OCI-LY7 (cell line): ENCODE measurements at places on chromosomes 4 and X. TPM values are rescaled to one million over a fixed set of nuclear protein-coding genes. Genes with fewer than 3 reads are reported as not detected.

- no peak for DNase-seq
Observed at GRCh38 chrX:28584025-28584424, 3.2 kb upstream of the IL1RAPL1 start.

GRCh38 chrX:136046295-136047015 lies 61.2 kb downstream of the SLC9A6 start:
- DNase-seq, result no peak

DNA sequence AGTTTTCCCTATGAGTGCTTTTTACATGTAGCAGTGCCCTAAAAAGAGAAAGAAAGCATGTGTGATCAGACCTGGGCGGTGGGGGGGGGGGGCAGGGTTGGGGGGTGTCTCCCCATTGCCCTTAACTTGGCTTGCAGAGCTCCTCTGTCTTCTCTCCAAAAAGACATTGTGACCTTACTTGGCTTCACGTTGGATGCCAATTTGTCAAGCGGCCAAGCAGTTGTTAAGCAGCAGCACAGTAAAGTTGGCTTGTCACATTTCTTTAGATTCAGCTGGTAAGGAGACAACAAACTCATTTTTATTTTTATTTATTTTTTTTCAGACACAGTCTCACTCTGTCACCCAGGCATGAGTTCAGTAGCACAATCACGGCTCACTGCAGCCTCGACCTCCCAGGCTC lies 57.3 kb upstream of the ZNF157 start:
- no peak for DNase-seq

DNA sequence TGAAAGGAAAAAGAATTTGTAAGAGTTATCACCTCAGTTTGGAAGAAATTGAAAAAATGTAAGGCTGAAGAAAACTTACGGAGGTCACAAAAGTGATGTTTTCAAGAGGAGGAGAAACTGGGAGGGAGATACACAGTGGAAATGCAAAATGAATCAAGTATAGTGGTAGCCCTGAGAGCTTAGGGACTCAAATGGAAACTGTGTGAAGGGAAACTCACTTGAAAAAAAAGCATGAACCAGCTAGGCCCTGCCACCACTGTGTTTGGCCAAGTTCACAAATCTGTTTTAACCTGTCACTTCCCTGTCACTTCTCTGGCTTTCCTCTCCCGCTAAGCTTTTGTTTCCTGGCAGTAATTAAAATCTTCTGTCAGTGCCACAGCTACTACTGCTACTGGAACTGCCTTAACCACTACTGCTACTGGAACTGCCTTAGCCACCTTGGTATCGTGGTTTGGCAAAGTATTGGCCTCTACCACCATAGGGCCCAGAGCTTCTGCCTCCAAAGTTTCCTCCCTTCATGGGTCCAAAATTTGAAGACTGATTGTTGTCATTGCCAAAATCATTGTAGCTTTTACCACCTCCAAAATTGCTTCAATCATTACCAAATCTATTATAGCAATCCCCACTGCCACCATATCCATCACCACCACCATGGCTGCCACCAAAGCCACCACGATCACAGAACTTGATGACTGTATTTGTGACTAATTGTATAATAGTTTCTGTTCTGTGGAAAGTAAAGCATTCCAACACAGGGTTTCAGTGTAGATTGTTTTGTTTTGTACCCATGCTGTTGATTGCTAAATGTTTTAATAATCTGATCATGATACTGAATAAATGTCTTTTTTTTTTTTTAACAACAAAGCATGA lies 41.5 kb downstream of the SMARCA5 start:
- no peak for DNase-seq

- no peak for DNase-seq
Observed at GRCh38 chrX:125203365-125203736, 116.3 kb upstream of the TEX13C start.

- no peak for DNase-seq
Observed at GRCh38 chr4:79831701-79832514, 241.1 kb downstream of the ANTXR2 start.

GRCh38 chr4:148196164-148196563 lies 246.1 kb downstream of the NR3C2 start:
- no peak for DNase-seq

DNA sequence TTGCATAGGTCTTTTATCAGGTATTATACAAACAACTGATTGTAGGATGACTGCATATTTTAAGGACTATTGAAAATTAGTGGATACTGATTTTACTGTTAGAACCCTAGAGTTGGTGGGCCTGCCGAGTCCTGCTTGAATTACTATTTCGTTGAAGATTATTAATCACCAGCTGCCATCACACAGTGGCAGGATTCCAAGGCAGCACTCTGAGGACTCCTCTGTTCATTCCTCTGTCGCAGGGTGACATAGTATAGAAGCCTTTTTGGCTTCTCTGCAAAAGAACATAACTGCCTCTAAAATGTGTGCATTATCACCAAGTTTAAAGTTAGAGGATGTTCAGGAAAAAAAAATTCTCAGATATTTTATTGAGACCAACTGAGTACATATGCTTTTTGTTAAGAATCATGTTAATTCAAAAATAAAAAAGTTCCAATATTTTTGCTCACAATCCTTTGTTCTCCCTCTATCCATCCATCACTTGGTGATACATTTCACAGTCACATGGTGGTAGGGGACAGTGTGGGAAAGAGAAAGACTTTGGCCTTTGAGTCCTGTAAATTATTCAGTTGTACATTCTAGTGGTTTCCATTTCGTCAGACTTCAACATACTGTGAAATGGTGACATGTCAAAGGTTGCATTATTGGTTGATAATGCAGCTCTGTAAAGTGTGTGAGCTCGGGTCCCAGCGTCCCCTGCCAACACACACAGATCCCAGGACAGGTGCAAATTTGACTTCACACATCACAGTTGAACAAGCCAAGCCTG lies 332.5 kb downstream of the GRID2 start:
- DNase-seq, result no peak

DNA sequence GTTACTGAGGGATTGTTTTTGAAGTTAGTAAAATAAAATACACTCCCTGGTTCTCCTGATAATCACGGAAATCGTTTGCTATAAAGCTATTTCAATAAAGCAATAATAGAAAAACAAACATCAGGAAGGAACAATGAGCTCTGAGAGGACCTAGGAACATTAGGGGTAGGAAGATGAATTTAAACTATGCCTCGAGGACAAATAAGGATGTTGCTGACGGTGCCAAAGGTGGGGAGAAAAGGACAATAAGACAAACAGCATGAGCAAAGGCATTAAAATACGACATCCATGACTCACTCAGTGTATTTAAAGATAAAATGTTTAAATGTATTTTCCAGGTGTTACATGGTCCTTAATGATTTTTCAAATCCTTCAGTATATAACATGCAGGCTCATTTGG lies 110.3 kb downstream of the MTNR1A start:
- DNase-seq, result no peak

- DNase-seq, result no peak
Observed at GRCh38 chr4:180950377-180950776, 1292.8 kb upstream of the TENM3 start.

DNA sequence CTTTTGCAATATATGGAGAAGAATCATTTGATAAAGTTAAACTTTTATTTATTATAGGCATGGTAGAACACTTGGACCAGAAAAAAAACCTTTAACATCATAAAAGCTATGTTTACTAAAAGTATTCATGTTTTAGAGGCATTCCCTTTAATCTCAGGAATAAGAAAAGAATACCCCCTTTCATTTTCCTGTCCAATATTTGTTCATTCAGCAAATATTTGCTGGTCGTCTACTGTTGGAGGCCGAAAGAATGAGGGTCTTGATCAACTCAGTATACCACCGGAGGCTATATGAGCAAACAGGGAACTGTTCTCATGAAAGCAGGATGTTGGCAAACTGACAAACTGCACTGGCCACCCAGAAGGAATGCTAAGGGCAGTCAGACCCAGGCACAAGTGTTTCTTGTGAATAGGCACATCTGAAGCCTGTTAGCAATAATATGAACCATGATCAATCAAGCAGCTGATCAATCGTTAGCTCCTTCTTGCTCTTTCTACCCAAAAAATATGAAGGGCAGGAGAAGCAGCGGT lies 480.8 kb upstream of the FAT1 start:
- no peak for DNase-seq

- DNase-seq, result peak; percentile 20
Observed at GRCh38 chrX:133335027-133335426, 80.3 kb downstream of the GPC4 start.

HPSE gene
- 2.4 and 3.0 TPM in 2 replicates for total RNA-seq

NAAA gene
- 15.3 and 19.3 TPM in 2 replicates for total RNA-seq

PRR32 gene
- total RNA-seq, result not detected in 2 replicates
